NCI-H146 (cell line): ENCODE measurements at places on chromosomes 5 and 9.
A peak's percentile ranks its signal among the peaks of the same experiment; 100 is the strongest.

DNA sequence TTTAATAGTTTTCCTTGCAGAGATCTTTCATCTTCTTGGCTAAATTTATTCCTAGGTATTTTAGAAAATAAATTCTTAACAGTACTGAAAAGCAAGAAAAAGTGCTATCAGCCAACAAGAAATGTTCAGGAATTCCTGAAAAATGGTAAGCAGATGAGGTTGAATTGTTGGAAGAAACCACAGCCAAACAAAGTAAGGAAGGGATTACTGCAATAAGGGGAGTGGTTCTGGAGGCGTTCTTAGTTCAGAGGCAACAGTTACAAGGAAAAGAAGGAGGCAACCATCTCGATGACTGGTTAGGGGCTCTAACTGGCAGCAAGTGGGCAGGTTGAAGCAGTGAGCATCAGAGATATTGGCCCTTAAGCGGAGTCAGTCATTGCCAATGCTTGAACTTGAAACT, 12.8 kb upstream of the OR13J1 start:
- no peak for DNase-seq

GRCh38 chr9:133777068-133777791, 39.1 kb upstream of the SARDH start:
- no peak for DNase-seq

- no peak for DNase-seq
Observed at GRCh38 chr5:179033004-179033580, 9.5 kb downstream of the ZNF879 start.

DNA sequence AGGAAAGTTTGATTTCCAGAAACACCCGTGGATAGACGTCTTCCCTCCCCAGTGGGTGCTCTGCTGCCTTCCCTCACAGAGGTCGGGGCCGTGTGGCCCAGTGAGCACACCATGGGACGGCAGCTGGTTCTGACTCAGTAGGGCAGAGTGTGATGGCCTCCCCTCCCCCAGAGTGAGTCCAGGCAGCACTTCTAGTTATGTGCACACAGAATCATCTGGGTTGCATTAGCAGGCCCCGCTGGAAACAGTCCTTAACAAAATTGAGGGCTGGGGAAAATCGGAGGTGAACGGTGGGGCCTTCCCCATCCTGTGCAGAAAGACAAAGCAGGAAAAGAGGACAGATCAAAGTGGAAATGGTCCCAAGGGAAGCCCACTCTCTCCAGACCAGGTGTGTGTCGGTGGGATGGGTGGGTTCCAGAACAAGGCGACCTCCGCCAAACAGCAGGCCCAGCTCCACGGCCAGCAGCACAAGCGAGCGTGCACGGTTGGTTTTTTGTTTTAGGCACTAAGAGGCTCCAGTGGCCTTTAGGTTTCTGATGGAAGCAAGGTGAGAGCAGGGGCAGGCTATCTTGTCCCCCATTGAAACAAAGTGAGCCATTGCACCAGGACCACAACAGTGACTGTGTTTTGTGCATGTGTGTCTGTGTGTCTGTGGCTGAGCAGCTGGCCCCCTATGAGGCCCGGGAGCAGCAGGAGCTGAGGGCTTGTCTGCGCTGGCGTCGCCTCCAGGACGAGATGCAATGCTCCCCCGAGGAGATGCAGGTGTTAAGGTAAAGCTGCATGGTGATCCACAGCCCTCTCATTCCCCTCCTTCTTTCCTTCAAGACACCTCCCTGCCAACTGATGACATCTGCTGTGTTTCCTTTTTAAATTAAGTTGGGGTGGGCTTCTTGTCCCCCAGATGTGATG, 201.5 kb downstream of the AOPEP start:
- peak; percentile 39 for DNase-seq

DNA sequence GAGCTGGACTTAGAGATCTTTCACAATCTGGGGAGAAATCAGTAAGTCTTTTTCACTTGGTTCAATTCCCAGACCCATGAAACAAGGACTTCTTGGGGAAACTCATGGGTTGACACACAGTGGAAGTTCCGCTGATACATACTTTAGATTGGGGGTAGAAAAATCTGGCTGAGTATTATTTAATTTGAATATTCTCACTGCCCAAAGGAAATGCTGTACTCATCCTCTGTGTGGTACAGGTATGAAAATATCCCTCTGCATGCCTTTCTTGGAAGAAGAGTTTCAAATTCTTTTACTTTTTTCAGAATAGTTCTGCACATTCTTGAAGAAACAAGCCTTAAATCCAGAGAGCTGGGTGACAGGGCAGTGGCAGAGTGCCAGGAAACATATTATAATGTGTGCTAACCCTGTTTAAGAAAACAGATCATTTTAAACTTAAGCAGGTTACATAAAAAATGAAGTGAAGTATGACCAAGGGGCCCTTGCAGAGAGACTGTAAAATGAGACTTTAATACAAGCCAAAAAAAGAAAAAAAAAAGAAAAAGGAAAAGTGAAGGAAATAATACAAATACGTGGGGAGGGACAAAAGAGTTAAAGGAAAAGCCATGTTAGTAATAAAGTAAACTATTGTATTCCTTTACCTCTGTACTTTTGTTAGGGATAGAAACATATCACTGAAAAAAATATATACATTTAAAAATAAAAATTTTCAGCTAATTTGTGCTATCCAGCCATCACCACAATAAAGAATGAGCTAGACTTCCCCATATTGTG, 173.4 kb upstream of the NR3C1 start:
- no peak for DNase-seq

DNA sequence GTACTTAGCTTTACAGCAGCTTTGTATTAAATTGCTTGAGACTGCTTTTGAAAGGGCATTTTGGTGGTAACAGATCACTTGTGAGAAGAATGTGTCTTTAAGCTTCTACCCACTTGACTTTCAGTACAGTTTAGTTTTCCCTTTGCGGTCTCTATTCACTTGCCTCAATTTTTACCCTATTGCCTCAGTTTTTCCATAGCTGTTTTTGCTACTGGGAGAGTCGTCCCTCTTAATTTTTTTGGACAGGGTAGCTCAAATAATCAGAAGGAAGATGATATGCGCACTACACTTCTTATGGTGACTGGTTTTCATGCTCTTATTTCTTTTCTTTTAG, 18.8 kb downstream of the UGCG start:
- DNase-seq = no peak

GRCh38 chr9:92655896-92656536, 13.9 kb downstream of the IPPK start:
- DNase-seq = no peak

- no peak for DNase-seq
Observed at GRCh38 chr5:112106878-112107277, 312.2 kb downstream of the EPB41L4A start.

DNA sequence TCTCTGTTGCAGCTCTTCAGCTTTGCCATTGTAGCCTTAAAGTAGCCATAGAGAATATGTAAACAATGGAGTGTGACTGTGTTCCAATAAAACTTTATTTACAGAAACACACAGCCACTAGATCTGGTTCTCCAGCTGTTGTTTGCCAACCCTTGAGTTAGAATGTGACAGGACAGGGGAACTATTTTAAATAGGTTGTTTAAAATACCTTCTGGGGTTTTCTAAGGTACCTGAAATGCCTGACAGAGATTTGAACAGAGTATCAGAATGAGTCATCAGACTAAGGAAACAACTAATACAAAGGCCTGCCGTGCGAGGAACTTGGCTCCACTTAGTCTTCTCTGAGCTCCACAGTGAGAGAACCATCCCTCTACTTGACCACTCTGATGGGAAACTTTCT, 85.4 kb downstream of the HSD17B4 start:
- no peak for DNase-seq

DNA sequence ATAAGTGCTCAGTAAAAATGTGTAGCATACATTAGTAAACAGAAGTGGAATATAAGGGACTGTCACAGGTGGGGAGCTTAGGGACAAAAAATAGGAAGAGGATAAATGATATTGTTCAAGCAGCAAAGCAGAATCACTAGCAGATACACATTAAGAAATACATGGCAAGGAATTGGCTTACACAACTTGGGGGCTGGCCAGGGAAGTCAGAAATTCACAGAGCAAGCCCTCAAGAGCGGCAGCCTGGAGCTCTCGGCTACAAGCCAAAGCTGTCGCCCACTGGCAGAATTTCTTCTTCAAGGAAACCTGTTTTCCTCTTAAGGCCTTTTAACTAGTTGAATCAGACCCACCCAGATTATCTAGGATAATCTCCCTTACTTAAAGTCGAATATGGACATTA, 73.0 kb upstream of the SMIM23 start:
- no peak for DNase-seq

- no peak for DNase-seq
Observed at GRCh38 chr5:75566710-75567309, 44.4 kb upstream of the ANKDD1B start.

DNA sequence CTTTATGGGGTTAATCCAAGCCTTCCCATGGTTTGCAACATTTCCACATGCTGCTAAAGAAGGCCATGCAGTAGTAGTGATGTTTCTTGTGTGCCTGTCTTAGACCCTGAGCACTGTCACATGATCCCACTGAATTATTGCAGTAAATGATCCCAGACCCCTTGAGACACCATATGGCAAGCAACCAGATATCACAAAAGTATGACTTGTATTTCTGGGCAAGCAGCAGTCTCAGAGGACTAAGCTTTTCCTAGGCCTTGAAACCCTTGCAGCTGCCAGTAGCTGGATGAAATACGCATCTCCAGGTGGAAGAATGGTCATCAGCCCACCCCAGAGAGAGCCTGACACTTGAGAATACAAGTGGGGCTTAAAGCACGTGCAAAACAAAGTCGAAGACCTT, 41.8 kb downstream of the CDO1 start:
- no peak for DNase-seq

DNA sequence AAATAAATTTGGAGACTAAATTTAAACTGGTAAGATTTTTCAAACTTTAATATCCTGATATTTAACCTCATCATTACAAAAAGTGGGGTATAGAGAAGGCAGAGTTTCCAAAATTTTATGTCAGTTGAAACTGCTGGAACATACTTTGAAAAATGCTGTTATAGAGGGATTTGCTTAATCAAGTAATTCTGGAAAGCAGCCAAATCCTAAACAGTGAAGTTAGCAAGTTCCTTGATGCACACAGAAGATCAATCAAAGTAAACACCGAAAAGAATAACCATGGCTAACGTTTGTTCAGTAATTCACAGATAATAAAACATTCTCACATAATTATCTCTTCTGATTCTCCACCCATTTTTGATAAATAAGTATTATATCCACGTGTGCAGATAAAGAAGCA, 8.1 kb upstream of the PRR16 start:
- no peak for DNase-seq

DNA sequence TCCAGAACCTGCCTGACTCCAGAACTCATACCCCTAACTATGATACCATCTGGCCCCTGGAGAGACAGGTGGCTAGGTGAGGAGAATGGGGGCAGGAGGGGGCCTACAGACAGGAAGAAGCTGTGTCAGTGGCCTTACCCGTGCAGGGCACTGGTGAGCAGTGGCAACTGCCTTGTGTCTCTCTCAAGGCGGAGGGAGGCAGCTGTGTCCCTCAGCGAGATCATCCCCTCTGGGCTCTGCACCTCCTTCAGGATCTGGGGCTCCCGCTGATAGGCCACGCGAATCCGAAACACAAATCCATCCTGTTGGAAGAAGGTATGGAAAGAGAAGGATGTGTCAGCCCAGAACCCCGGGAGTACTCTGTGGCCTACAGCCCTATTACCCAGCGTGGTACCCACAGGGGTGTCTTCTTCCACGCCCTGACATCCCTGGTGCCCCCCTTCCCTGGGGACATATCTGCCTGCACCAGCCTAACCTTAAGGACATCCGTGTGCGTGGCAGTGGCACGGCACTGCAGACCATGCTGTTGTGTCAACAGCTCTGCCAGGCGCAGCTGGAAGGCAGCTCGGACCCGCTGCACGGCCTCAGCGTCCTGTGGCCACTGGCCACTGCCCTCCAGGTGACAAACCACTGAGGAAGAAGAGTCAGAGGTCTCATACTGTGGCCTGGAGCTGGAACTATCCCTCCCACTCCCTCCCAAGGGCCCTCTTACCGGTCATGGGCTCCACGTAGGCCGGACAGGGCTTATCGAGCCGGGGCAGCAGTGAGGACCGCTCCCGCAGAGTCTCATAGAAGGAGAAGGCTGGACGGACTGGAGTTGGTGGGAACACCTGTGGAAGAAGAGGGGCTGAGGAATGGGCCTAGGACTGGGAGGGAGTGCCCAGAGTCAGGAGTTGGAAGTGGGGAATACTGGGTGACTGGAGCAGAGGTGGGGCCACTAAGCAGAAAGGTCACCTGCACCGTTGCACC, 7.8 kb downstream of the NOL6 start:
- no peak for DNase-seq

DNA sequence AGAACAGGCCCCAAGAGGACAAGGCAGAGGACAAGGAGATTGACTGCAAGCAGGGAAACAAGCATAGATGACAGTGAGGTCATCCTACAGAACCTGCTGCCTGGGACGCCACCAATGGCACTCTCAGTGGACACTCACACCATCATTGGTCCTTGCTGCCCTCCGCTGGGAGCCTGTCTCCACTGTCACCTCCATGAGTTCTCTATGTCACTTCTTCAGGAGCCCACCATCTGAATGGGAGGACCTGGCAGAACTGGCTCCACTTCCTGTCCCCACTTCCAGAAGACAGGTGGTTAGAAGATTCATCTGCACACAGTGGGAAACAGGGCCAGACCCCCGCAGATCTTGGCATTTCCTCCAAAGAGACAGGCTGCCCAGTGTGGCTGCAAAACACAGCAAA, 188.9 kb downstream of the HSD17B3 start:
- no peak for DNase-seq

DNA sequence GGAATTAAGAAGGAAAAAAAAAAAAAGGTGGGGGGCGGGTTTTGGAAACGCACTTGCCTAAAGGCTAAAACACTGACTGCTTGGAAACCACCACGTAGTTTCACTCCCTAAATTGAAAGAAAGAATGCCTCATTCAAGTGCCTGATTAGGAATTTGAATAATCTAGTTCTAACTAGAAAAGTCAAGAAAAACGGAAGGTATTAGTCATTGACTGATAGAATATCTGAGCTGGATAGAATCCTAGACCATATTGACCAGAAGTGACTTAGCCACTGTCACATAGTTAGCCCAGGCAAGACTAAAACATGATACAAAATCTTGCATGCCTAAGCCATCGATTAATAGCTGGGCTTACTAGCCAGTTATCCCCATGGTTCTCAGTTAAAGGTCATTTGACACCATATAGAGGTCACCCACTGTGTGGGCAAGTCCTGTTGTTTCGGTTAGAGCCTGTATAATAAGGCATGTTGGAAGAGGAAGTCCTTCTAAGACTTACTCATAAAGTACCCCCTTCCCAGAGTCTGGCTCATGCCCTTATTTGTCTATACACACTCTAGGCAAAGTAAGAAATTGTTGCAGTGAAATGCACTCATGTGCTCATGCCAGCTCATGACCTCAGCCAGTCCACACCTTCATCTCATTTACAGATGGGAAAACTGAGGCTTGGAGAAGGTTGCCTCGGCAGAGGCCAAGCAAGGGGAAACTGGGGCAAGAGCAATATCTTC, 40.2 kb downstream of the SH3RF2 start:
- no peak for DNase-seq

- DNase-seq = no peak
Observed at GRCh38 chr9:23638837-23639426, 187.1 kb downstream of the ELAVL2 start.

GRCh38 chr9:137506274-137506673, 43.9 kb downstream of the PNPLA7 start:
- no peak for DNase-seq

- DNase-seq = no peak
Observed at GRCh38 chr5:110896901-110897300, 158.1 kb downstream of the SLC25A46 start.
